ENCODE measurements at places on chromosomes 3 and 15.

DNA sequence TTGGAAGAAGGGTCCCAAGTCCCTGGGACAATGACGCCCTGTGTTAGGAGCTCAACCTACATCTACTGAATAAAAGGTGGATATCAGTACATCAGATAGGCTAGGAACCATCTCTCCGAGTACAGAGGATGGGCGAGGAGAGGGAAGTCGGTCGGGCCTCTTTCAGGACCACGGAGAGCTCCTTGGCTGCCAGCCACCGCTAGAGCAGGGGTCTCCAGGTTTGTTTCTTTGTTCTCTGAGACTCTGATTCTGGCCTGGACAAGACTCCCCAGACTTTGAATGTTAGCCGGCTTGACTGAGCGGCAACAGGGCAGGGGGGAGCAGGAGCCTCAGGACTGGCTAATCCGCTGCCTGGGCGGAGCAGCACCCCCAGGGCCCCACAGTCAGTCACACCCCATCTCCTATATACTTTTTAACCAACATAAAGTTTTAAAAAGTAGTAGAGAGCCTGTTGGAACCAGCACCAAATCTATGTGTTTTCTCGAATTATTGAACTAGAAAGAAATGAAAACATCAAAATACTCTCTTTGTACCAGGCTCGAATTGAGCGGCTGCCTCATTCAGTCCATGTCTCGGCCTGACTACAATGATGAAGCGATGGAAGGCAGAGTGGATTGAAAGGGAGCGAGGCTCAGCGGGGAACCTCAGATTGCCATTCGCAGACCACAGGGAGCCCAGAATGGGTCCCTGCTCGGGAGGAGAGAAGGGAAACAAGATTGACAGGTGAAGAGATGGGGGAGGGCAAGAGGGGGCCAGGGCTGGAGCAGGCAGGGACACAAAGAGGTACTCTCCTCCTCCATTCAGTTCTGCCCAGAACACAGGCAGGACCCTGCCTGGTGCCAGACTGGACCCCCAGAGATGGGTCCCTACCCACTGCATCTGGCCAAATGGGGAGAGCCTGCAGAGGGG is 131.6 kb downstream of the TPRA1 start:
- no peak for DNase-seq

GRCh38 chr3:130378677-130379191 is 33.3 kb downstream of the COL6A5 start:
- DNase-seq, result no peak

DNA sequence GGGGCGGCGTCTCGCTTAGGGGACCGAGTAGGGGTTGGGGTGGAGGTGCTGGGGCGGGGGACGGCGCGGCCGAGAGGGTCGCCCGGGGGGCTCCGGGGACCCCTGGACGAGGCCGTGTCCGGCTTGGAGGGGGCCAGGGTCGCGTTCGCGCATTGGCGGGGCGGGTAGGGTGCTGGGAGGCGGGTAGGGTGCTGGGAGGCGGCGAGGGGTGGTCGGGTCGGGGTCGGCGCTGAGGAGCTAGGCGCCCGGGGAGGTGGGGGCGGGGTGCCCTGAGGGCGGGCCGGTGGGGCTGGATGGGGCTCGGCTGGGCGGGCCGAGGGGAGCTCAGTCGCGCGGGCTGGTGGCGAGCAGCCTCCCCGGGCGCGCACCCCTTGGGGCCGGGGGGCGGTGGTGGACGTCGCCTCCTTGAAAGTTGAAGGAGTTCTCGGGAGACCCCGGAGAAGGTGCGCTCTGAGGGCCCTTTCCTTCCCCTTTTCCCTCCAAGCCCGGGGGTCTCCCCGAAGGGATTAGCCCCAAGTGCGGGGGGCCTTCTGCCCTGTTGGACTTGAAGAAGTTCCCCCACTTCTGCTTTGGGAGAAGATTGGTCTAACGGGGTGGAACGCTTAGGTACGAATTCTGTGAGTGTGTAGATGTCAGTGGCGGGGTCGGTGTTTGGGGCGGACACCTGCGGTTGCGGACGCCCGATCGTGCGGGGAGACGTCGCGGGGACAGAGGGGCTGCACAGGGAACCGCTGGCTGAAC is 543 bp downstream of the MEF2A start:
- DNase-seq, result no peak

- no peak for DNase-seq
Measured at GRCh38 chr3:149581248-149581647, 76.6 kb downstream of the WWTR1 start.

GRCh38 chr3:124401843-124402242 is 328.4 kb upstream of the UMPS start:
- no peak for DNase-seq

DNA sequence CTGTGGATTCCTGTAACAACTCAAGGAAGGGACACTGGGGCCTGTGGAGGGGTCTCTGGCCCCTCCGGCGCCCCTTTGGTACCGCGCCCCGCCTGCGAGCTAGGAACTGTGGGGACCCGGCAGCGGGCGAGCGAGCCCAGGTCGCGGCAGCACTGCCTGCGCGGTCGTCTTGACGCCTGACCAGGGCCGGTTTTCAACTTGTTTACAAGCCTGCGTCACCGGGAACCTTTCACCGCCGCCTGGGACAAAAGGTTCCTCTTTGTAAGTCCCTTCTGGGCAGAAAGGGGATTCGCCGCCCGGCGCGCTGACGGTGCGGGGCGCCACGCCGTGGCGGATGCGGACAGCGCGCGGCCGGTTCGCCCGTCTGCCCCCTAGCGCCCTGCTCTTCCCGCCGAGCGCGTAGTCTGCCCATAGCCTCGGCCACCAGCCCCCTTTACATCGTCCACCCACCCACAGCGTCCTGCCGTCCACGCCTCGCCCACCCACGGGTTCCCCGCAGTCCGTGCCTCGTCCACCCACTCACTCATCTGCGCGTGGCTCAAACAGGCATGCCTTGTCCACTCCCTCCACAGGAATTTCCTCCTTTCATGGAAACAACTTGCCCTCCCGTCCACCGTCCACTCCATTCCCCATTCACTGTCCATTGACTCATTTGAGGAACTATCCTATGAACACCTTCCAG is 5.5 kb upstream of the CFAP100 start:
- DNase-seq, result no peak

DNA sequence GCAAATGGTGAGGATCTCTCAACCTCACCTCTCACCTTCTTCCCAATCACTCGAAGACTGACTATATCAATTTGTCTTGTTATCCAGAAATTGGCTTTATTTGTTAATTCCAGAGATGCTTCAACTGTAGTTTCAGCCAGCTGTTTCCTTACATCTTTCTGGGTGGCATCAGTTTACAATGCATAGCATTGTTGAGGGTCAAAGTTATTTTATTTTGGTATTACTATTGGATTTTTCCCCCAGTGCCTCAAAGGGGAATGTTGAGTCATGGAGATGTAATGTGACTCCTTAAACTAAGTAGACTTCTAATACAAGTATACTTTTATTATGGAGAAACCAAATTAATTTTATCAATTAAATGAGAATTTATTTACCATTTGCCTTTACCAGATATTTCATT is 351.6 kb downstream of the TIGIT start:
- DNase-seq, result no peak

DNA sequence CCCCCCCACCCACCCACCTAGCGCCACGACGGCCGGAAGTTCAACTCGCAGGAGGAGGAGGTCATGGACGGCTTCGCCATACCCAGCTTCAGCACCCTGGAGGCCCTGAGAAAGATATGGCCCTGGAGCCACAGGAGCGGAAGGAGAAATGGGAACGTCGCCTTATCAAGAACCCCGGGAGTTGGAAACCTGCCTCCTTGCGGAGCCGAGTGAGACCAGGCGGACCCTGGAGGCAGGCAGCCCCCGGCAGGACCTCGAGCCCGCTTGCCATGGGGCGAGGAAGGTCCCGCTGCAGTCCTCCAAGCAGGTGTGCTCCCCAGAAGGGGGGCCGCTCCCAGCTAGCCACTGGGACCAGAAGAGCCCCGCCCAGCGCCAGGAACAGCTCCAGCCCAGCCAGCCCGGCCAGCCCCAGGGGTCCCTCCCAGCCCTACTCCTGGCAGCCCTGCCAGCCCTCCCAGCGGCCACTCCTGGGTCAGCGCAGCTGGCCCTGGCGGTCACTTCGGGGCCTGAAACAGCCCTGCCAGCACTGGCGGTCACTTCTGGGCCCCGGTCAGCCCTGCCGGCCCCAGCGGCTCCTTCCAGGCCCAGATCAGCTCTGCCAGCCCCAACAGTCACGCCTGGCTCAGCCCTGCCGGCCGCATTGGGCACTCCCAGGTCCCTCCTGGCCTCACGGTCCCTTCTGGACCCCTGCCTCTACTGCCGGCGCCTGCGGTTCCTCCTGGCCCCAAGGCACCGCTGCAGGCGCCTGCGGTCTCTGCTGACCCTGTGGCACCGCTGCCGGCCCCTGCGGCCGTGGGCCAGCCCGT is 10.3 kb upstream of the ROPN1B start:
- DNase-seq, result no peak

GRCh38 chr3:193789455-193789854 is 196.4 kb downstream of the OPA1 start:
- no peak for DNase-seq

DNA sequence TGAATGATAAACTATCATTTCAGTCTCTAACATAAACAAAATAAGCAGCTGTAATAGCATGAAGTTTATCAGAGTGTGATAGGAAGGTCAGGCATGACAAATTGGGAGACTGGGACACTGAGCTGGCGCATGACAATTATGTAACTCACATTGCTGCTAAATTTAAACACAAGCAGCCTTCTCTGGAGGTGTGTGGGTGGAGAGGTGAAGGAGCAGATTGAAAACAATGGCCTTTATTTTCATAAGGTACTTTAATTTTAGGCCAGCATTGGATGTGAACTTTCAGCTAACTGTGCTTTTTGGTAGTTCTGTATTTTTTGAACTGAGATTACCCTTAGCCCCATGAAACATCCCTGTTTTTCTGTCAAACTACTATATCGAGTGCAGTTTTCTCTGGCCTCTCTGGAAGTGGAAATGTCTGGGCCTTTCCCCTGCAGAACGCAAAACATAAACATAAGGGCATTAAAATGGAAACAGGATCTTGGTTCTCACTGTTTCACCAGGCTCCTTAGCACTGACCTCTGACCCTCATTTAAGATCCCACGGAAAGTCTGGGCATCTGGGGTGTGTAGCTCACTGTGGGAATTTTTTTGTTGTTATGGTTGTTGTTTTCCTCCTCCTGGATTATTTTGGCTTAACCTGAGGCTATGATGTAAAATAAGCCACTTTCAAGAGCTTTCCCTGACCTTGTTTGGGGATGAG is 160.1 kb upstream of the DPH6 start:
- no peak for DNase-seq

DNA sequence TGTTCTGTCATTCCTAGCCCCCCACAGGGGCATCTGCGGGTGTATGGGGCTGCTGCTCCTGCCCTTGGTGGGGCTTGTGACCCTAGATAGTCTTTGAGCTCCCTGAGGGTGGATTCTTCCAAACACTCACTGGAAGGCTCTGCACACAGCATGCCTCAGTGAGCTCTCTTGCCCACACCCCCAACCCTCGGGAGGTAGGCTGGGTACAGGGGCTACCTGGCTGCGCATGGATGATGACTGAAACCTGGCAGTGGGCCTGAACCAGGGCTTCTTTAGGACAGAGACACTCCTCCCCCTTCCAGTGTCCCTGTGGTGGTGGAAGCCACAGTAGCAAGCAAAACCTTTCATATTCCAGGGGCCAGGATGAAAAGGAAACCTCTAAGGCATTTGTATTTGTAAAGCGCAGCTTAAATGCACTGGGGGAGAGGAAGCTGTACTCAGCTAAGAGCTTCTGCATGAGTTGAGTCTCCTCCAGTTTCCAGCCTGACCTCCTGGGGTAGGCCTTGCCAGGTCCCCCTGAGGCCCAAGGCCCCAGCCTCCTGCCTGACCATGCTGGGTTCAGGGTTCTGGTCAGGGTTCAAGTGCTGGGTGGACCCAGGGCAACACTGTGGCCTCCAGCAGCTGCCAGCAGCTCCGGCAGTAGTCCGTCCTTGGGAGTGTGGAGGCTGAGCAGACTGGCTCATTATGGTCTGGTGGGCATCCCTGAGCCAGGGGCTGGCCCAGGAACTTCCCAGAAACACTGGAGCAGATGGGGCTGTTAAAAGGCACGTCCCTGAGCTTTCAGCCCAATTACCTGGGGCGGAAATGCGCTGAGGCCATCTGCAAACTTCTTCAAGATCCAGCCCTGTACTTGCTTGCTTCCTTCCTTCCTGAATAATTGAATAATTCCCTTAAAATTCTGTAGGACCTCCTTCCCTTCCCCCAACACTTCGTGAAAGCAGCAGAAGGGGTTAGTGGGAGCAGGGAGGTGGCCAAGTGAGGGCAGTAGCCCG is 89.7 kb downstream of the HMG20A start:
- no peak for DNase-seq

- no peak for DNase-seq
Measured at GRCh38 chr3:23385327-23385726, 182.2 kb downstream of the UBE2E2 start.

GRCh38 chr3:13559764-13560525 is 11.0 kb downstream of the FBLN2 start:
- no peak for DNase-seq

GRCh38 chr15:67093504-67093862 is 28.1 kb downstream of the SMAD3 start:
- DNase-seq, result no peak

DNA sequence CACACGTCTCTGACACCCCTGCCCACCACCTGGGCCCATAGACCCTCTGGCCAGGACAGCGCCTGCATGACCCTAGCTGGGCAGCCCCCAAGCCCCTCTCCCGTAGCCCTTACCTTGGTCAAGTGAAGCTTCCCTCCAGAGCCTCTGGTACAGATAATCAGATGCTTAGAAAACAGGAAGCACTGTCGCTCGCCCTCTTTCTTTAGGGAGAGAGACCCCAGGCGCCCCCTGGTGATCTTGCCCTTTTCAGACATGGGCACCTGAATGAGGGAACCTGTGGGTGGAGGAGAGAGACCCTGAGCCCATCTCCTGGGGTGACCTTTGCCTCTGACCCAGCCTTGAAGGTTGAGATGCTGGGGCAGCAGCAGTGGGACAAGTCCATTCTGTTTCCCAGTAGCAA is 65.4 kb downstream of the RASGRF1 start:
- no peak for DNase-seq

DNA sequence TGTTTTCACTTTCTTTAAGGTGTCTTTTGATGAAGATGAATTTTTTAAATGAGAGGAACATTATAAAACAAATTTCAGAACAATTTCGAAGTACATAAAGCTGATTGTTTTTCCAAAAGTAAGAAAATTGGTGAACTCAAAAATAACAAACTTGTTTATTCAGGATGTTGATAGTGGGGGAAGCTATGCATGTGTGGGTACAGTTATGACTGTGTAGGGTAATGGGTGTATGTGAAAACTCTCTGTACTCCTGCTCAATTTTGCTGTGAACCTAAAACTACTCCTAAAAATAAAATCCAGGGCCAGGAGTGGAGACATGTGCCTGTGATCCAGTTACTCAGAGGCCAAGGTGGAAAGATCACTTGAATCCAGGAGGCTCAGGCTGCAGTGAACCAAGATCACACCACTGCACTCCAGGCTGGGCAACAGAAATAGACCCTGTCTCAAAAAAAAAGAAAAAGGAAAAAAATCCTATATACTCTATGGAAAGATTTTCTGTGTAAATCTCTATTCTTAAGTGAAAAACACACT is 37.2 kb downstream of the PIK3CB start:
- DNase-seq, result no peak

DNA sequence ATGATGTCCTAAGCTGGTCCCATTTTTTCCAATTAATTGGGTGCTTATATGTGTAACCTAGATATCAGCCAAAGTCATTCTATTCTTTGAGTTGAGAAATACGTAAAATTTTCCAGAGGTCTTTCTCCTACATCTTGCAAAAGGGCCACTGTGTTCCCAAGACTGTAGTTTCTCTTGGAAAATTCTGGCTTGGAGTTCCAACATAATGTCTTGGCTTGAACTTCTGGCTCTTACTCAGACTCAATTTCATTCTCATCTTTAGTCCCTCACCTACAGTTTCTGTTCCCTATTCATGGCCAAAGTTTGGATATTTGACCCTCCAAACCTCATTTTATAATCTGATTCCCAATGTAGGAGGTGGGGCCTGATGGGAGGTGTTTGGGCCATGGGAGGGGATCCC is 201.4 kb upstream of the ARHGEF26 start:
- DNase-seq, result no peak

Data from stimulated activated CD4-positive, alpha-beta T cell treated with anti-CD3 and anti-CD28 coated beads, Interleukin-1b, Interleukin-23, amount 100 ng/mL, for 1 hour (primary cell).